ENCODE measurements at places on chromosomes 12 and 14.

DNA sequence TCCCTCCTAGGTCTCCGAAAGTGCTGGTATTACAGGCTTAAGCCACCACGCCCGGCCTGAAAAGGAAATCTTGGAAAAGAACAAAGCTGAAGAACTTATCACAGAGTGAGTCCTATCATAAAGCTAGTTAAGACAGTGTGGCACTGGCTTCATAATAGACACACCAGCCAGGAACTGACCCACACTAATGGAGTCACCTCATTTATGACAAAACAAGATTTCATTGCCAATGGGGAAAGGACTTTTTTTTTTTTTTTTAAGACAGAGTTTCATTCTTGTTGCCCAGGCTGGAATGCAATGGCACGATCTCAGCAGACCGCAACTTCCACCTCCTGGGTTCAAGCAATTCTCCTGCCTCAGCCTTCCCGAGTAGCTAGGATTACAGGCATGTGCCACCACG lies 15.7 kb downstream of the KDM2B start:
- no peak for DNase-seq

GRCh38 chr12:1581973-1582708 lies 12.2 kb downstream of the FBXL14 start:
- DNase-seq, result no peak

- no peak for DNase-seq
Measured at GRCh38 chr14:101043891-101044290, 140.4 kb upstream of the RTL1 start.

DNA sequence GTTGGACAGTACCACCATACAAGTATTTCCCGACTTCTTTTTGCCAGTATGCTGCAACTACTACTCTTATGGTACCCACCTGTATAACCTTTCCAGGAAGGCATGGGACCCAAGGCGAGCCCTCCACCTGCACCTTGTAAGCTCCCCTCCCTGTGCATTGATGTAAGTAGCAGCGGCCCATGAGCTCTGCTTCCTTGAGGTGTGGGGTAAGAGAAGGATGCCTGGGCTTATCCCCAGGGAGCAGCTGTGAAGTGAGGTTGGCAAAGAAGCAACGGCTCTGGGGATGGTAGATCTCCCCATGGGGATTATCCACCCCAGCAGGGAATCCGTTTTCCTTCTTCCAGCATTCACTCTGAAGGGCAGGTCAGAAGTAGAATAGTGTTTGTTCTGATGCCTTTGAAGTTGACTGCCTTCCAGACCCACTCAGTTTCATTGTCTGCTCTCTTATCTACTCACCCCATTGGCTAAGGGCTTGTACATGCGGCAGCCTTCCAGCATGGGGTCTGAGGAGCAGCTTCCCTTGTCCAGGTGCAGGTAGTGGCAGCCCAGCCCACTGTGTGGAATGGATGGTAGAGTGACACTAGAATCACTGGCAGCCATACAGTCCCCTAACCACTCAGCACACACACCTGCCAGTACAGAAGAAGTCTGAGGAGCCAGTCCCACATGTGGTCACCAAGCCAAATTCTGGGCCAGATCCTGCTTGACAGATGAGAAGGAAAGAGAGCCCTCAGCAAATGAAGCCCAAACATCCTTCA lies 3.4 kb downstream of the CIROP start:
- no peak for DNase-seq

DNA sequence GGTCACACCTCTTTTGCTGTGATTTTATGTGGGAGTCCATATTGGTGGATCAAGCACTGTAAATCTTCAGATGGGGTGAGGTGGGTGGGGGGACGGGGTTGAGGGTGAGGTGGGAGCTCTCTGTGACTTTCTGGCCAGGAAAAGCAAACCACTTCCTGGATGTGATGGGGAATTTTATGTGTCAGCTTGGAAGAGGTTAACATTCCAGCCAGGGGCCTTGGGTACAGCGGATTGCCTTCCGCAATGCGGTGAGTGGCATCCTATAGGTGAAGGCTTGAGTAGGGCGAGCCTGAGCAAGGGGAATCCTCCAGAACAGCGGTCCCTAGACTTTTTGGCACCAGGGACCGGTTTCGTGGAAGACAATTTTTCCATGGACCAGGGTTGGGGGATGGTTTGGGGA lies 36.2 kb downstream of the DLK1 start:
- DNase-seq, result no peak

All from ELF-1 (cell line).